Chondrocyte (in vitro differentiated cells): ENCODE measurements at places on chromosomes 1 and 21. TPM values are rescaled to one million over a fixed set of nuclear protein-coding genes. Genes with fewer than 3 reads are reported as not detected.
A peak's percentile ranks its signal among the peaks of the same experiment; 100 is the strongest.

- no peak for DNase-seq
- H3K36me3 ChIP-seq = peaks cover 2% of the 10 kb centered on the region
- no peaks in the 10 kb centered on the region for H3K27me3 ChIP-seq
- H3K4me1 ChIP-seq = peaks cover 51% of the 10 kb centered on the region
- H3K4me3 ChIP-seq = peak overlapping the region; percentile 87
Measured at GRCh38 chr1:119713749-119714456, 2.2 kb downstream of the PHGDH start.

DNA sequence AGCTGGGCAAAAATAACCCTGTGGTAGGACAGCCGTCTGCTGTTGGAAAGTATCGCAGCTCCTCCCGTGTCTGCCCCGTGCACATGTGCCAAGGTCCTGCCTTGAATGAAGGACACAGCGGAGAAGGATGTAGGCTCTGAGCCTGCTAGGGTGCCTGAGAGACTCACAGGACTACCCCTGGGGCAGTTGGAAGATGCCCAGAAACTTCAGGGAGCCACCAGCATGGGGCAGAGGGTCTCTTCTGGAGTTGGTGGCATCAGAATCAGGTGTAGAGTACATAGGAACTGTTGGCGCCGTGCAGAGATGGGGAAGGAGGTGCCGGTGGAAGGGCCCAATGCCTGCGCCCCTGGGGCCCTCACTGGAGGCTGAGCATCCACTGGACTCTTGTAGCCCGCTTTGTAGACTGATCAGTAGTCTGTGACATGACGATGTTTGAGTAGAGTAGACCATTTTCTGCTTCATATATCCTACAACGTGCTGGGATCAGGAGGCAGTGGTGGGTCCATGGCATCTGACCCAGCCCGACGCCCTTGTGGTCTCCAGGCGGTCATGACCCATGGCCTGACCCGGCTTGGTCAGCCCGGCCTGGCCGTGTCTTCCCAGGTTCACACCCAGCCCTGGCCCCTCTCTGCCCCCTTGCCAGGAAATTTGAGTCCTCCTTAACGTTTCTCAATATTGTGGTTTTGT is 5.3 kb upstream of the C1orf174 start:
- peaks cover 8% of the 10 kb centered on the region for H3K4me1 ChIP-seq
- H3K36me3 ChIP-seq = no peaks in the 10 kb centered on the region
- H3K4me3 ChIP-seq = no peak overlapping the region
- no peak overlapping the region for H3K27ac ChIP-seq

DNA sequence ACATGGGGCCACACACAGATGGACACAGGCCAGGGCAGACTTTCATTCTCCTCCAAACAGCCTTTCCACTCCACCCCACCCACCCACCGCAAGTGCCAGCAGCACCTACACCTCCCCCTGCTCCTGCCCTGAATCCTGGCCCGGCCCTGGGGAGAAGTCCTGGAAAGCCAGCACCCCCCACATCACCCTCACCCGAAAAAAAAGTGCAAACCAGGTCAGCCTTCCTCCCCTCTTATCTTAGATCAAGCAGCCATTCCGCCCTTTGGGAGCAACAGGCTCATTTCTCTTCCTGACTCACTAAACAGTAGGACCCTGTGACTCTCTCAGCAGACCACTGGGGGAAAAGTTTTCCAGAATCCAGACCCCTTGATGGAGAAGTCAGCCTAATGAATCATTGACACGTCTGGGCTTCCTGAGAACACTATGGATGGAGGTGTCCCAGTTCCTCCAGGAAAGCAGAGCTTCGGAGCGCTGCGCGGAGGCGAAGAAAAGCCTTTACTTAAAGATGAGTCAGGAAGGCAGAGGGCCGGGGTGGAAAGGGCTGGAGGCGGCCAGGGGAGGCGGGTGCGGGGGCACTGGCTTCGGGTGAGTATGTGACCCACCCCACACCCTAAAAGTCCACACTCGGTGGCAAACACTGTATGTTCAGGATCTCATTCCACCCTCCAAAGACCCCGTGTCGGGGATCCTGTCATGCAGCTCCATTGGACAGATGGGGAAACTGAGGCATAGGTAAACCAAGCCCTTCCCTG is 588.7 kb downstream of the MATN1 start:
- H3K36me3 ChIP-seq = no peaks in the 10 kb centered on the region
- H3K27ac ChIP-seq = no peak overlapping the region
- peak; percentile 85 for DNase-seq
- H3K27me3 ChIP-seq = peaks cover 29% of the 10 kb centered on the region

PEA15 gene
- 166 to 335 TPM (median 325 TPM) in 3 replicates for total RNA-seq

DNA sequence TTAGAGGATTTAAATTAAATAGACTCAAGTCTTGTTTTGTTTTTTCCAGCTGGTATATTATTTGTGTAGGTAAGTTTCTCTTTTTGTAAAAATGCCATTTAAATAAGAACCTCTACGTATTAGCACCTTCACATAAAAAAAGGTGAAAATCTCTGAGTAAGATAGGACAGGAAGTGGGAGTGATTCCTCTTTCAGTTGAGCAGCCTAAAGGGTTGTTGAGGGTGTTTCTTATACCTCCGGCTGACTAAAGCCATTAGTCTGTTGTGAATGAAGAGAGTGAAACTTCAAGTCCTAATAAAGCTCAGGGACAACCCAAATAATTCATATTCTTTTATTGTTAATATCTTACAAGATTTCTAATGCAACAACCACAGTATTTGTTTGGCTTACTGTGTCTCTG is 188.7 kb downstream of the CHRM3 start:
- H3K36me3 ChIP-seq = no peaks in the 10 kb centered on the region
- H3K4me1 ChIP-seq = no peaks in the 10 kb centered on the region
- H3K27ac ChIP-seq = no peak overlapping the region
- no peak overlapping the region for H3K4me3 ChIP-seq

GRCh38 chr1:244768804-244769203 is 66.7 kb upstream of the COX20 start:
- H3K36me3 ChIP-seq = peaks cover 2% of the 10 kb centered on the region
- H3K27me3 ChIP-seq = no peaks in the 10 kb centered on the region
- no peak for DNase-seq
- H3K4me1 ChIP-seq = no peaks in the 10 kb centered on the region
- H3K4me3 ChIP-seq = no peak overlapping the region

GRCh38 chr1:233328142-233328921 is 808 bp downstream of the MAP3K21 start:
- H3K27me3 ChIP-seq = peaks cover 28% of the 10 kb centered on the region
- no peak overlapping the region for H3K27ac ChIP-seq
- DNase-seq = no peak
- peak overlapping the region; percentile 46 for H3K4me3 ChIP-seq
- peaks cover 8% of the 10 kb centered on the region for H3K4me1 ChIP-seq

DNA sequence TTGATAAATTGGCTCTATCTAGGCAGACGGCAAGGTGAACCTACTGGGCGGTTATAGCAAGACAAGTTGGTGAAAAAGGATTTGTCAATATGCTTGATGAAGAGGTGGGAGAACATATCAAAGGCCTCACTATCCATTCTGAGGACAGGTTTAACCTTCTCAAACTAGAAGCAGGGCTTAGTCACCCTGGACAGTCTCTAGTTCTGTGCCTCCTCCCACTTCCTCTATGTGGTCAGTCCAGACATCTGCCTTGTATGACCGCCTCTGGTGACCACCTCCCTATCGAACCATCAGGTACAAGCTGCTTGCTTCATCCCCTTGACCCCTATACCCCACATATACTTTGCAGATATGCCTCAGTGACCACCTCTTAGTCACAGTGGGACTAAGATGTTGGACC is 2.3 kb upstream of the SCYL3 start:
- no peak overlapping the region for H3K4me3 ChIP-seq
- no peak overlapping the region for H3K27ac ChIP-seq
- peaks cover 8% of the 10 kb centered on the region for H3K27me3 ChIP-seq
- H3K4me1 ChIP-seq = peaks cover 20% of the 10 kb centered on the region

MTARC2 gene
- total RNA-seq = 18.6 to 21.3 TPM (median 19.5 TPM) in 3 replicates

GRCh38 chr1:242184955-242185354 is 186.1 kb upstream of the MAP1LC3C start:
- H3K4me1 ChIP-seq = no peaks in the 10 kb centered on the region
- no peaks in the 10 kb centered on the region for H3K27me3 ChIP-seq
- H3K27ac ChIP-seq = no peak overlapping the region

GRCh38 chr1:21520899-21521716 is 11.9 kb downstream of the ALPL start:
- H3K4me1 ChIP-seq = peaks cover 5% of the 10 kb centered on the region
- DNase-seq = no peak
- no peaks in the 10 kb centered on the region for H3K36me3 ChIP-seq
- H3K27me3 ChIP-seq = no peaks in the 10 kb centered on the region

DNA sequence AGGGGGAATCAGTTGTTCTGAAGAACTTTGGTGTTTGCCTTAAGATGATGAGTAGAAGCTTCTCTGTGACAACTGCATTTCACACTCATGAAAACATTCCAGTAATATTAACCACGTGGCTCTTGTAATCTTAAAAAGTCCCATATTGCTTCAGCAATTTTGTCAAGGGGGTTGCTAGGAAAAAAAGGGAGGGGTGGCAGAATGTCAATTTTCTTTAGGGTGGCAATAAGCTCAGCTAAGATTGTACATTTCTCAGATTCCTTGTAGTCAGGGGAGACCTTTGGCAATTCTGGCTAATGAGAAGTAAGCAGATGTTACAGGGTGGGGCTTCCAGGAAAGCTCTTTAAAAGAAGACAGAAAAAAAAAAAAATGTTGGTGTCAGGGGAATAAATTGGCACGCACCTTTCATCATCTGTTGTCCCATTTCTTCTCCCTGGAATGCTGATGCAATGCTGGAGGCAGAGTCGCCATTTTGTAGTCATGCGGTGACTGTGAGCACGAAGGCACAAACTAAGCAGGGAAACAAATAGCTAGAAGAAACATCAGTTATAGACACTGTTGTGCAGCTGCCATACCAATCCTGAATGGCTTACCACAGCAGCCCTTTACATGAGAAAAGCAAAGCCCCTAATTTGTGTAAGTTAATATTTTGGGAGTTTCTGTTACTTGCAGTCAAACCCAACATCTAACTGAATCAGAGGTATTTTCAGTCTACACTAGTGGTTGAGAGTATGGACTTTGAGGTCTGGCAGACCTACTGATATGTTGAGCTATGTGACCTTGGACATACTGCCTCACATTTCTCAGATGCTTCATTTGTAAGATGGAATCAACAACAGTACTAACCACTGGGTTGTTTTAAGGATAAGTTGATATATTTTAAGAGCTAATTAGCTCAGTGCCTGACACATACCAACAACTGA is 56.1 kb upstream of the MRPS6 start:
- H3K36me3 ChIP-seq = peaks cover 3% of the 10 kb centered on the region
- no peak for DNase-seq
- H3K4me3 ChIP-seq = no peak overlapping the region
- no peak overlapping the region for H3K27ac ChIP-seq
- no peaks in the 10 kb centered on the region for H3K27me3 ChIP-seq
- peaks cover 15% of the 10 kb centered on the region for H3K4me1 ChIP-seq

- H3K27ac ChIP-seq = no peak overlapping the region
- no peaks in the 10 kb centered on the region for H3K27me3 ChIP-seq
- H3K4me3 ChIP-seq = no peak overlapping the region
- no peak for DNase-seq
- no peaks in the 10 kb centered on the region for H3K4me1 ChIP-seq
Measured at GRCh38 chr1:247845693-247846017, 4.0 kb upstream of the OR11L1 start.

DNA sequence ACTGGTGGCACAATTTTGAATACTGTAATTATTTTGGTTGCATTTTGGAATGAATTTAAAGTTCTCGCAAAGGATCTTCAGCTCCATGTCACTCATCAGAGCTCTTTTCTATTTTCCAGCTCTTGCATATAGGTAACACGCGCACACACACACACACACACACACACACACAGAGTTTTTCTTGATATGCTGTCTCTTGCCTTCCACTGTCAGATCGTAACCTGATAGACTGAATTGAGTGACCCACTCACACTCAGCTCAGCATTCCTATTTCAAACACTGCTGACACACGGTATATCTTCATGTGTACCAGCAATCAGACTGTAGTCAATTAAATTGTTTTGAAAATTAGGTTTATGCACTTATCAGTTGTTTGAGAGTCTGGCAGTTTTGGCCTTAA is 214.1 kb downstream of the PBX1 start:
- H3K36me3 ChIP-seq = no peaks in the 10 kb centered on the region
- no peaks in the 10 kb centered on the region for H3K27me3 ChIP-seq
- H3K27ac ChIP-seq = peak overlapping the region; percentile 93

DNA sequence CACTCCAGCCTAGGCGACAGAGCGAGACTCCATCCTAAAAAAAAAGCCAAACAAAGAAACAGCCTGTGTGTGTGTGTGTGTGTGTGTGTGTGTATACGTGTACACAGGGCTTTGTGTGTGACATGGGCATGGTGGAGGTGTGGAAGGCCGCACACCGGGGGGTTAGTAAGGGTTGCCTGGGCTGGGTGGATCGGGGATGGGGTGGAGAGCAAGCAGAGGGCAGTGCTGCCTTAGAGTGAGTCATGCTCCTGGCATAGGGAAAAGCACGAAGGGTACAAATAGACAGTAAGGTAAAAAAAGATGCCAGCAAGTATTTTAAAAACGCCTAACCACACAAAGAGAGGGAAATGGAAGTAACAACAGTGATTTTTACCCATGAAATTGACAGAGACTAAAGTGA is 6.2 kb downstream of the PRMT2 start:
- DNase-seq = no peak
- H3K27ac ChIP-seq = peak overlapping the region; percentile 83
- peaks cover 53% of the 10 kb centered on the region for H3K4me1 ChIP-seq
- no peaks in the 10 kb centered on the region for H3K27me3 ChIP-seq
- H3K36me3 ChIP-seq = peaks cover 37% of the 10 kb centered on the region

LCE2A gene
- total RNA-seq = not detected in 3 replicates

GRCh38 chr1:177873238-177873637 is 96.6 kb downstream of the SEC16B start:
- H3K27ac ChIP-seq = no peak overlapping the region
- DNase-seq = no peak
- H3K27me3 ChIP-seq = peaks cover 9% of the 10 kb centered on the region
- peaks cover 6% of the 10 kb centered on the region for H3K4me1 ChIP-seq
- H3K4me3 ChIP-seq = no peak overlapping the region
- no peaks in the 10 kb centered on the region for H3K36me3 ChIP-seq

GRCh38 chr1:54359393-54360162 is 46.6 kb downstream of the SSBP3 start:
- peaks cover 3% of the 10 kb centered on the region for H3K4me1 ChIP-seq
- H3K27ac ChIP-seq = no peak overlapping the region
- no peak overlapping the region for H3K4me3 ChIP-seq
- H3K27me3 ChIP-seq = no peaks in the 10 kb centered on the region
- no peaks in the 10 kb centered on the region for H3K36me3 ChIP-seq

RCSD1 gene
- 1.1 to 1.4 TPM in 2 of 3 replicates, not detected in the other for total RNA-seq
